Astrocyte (in vitro differentiated cells and primary cell): ENCODE measurements at places on chromosomes 12 and 14. TPM values are rescaled to one million over a fixed set of nuclear protein-coding genes. Genes with fewer than 3 reads are reported as not detected.

Gene BCL2L14
- not detected in 2 replicates for total RNA-seq

Gene CCDC184
- total RNA-seq, result 3.3 and 3.5 TPM in 2 replicates

Gene BDKRB1
- total RNA-seq, result 0.20 TPM in 1 of 2 replicates, not detected in the other

Gene PPM1A
- total RNA-seq, result 46.0 and 50.3 TPM in 2 replicates

Gene PFDN5
- total RNA-seq, result 279 and 281 TPM in 2 replicates

DNA sequence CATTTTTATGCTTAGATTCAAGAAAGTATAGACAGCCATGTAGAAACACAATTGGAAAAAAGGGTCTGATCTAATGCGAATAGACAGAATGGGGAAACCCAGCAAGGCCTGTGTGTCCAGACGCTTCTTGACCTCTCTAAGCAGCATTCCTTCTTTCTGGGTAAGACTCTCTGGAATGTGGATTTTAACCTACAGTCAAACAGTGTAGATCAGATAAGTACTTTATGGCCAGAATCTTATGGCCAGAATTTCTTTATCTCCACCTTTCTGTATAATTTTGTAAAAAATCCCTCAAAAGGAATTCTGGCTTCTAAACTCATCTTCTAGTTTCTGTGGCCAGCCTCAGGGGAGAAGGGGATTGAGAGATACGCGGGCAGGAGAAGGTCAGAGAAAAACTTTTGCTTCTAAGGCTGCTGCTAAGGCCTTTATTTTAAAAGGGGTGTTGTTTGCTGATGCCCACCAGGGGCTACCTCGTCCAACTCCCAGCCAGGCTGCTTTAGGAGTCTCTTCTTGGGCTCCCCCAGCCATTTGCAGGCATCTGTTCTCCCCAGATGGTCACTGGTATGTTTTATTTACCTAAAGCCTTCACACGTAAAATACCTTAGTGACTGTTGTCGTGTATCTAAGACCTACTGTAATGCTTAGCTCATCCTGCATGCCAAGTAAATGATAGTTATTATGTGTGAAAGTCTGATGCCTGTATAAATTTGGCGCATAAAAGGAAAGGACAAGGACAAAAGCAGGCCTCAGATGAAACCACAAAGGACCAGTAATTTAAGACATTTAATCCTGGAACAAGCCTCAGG lies 68.4 kb downstream of the ANO6 start:
- DNase-seq, result peak; percentile 94

DNA sequence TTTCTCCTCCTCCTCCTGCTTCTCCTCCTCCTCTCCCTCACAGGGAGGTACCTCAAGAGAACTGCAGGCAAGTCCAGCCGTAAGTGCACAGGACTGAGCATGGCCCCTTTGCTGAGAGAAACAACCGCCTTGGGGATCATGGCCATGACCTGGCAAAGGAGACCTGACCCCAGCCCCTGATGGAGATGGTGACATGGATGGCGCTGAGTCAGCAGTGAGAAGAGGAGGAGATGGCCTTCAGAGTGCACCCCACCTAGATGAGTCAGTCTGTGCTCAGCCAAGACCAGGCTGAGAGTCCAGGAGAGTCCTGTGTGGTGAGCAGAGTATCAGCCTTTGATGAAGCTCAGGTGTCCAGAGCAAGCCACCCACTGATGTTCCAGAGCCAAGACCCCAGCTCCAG lies 36.4 kb downstream of the MEG3 start:
- DNase-seq, result peak; percentile 25

GRCh38 chr14:103329401-103330347 lies 4.4 kb upstream of the EIF5 start:
- peak; percentile 11 for DNase-seq

DNA sequence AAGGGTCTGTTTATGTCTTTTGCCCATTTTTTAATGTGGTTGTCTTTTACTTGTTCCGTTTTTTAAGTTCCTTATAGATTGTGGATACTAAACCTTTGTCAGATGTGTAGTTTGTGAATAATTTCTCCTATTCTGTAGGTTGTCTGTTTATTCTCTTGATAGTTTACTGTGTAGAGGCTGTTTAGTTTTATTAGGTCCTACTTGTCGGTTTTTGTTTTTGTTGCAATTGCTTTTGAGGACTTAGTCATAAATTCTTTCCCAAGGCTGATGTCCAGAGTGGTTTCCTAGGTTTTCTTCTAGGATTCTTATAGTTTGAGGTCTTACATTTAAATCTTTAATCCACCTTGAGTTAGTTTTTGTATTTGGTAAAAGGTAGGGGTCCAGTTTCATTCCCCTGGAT lies 33.9 kb downstream of the SLC39A9 start:
- no peak for DNase-seq

- DNase-seq, result no peak
Measured at GRCh38 chr12:125218952-125219351, 153.7 kb downstream of the AACS start.

GRCh38 chr12:98737322-98737712 lies 92.2 kb downstream of the APAF1 start:
- no peak for DNase-seq

GRCh38 chr14:91752961-91753360 lies 21.1 kb upstream of the CATSPERB start:
- DNase-seq, result no peak

DNA sequence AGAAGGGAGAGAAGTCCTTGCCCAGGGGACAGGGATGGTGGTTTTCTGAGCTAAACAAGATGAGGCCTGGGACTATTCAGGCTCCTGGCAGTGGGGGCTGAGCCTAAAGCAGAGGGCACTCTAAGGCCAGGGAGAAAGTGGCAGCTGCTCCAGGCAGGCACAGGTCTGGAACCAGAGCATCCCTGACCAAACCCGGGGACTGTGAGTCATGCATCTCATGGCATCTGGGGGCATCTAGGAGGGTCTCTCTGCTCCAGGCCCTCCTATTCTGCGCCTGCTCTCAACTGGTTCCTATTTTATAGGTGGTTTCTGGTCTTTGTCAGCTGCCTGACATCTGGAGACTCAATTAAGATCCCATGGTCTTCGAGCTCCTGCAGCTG lies 11.6 kb downstream of the KRT7 start:
- no peak for DNase-seq

- DNase-seq, result no peak
Measured at GRCh38 chr14:96119947-96120346, 80.8 kb downstream of the C14orf132 start.

DNA sequence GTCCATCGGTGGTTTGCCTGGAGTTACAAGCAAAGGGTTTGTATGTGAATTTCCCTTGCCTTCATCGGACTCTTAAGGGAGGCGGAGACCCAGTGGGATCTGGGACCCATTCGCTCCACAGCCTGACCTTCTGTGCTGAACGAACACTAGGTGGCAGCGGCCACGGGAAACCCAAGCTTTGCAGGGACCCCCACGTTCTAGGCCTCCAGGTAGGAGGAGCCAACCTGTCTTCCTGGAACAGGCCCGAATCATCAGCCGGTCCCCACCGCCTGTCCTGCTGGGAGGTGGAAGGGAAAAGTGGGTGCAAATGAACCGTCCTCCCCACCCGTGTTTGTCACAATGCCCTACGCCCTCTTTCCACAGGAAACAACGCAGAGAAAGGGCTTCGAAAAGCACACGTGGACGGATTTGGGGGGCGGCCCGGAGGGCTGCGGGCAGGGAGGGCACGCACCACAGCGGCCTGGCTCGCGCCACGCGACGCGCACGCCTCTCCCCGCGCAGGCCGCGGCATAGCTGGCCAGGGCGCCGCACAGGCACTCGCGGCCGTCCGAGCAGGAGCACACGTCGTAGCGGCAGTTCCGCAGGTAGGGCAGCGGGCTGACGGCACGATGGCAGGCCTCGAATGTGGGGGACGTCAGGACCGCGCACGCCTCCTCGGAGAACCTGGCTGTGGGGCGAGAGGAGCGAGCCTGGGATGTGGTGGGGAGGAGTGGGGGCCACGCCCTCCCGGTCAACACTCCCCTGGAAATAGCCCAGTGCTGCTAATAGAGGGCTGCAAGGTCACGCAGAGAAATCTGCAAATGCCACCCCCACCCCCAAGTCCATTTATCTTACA lies 67.8 kb downstream of the VWF start:
- DNase-seq, result no peak

GRCh38 chr12:57111031-57111734 lies at the start of gene STAT6:
Gene STAT6 (minus strand): TSS chr12:57111362. CDS start chr12:57108278, 3,084 bp downstream.
- peak; percentile 67 for DNase-seq

DNA sequence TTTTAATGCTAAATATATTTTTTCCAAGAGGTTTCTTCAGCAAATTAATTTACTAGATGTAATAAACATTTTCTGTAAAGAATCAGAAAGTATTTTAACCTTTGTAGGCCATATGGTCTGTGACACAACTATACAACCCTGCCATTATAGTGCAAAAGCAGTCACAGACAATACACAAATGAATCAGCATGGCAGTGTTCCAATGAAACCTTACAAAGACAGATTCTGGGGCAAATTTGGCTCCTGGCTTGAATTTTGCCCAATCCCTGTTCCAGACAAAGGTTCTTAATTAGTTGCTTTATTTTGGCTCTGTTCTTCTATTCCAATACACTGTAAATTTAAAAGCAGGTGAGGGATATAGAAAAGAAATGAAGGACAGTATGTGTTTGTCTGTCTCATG lies 352.5 kb downstream of the C12orf50 start:
- DNase-seq, result peak; percentile 20

DNA sequence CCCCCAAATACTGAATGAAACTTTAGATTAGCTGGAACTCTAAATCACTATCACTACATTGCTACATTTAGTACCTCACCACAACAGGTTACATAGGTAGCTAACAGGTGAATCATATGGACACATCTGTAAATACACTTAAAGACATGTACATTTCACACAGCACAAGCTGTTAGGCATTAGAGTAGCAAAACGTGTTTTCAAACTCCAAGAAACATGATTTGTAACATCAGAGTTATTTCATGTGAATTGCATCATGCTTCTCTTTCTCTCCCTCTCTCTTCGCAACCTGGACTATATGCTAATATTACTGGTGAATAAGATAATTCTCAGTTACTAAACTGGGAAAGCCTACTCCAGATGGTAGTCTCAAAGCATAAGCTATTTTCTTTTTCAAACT lies 4.3 kb downstream of the SEL1L start:
- DNase-seq, result no peak
